ENCODE measurements at places on chromosomes 4 and X. TPM values are rescaled to one million over a fixed set of nuclear protein-coding genes. Genes with fewer than 3 reads are reported as not detected.

Gene IL2RG
- 15.0 TPM for total RNA-seq

Gene IQCM
- total RNA-seq = not detected

Gene MGAT4D
- not detected for total RNA-seq

Gene FHIP1A
- total RNA-seq = 16.5 TPM

Gene MAGEB1
- not detected for total RNA-seq

All from kidney (tissue), 22 donors.